Colonic mucosa (tissue), 4 donors: ENCODE measurements at places on chromosomes 6 and 20. TPM values are rescaled to one million over a fixed set of nuclear protein-coding genes. Genes with fewer than 3 reads are reported as not detected.

GRCh38 chr6:33430991-33431879 is 11.4 kb downstream of the SYNGAP1 start:
- DNase-seq, result no peak

Gene VGLL2
- total RNA-seq, result not detected

DNA sequence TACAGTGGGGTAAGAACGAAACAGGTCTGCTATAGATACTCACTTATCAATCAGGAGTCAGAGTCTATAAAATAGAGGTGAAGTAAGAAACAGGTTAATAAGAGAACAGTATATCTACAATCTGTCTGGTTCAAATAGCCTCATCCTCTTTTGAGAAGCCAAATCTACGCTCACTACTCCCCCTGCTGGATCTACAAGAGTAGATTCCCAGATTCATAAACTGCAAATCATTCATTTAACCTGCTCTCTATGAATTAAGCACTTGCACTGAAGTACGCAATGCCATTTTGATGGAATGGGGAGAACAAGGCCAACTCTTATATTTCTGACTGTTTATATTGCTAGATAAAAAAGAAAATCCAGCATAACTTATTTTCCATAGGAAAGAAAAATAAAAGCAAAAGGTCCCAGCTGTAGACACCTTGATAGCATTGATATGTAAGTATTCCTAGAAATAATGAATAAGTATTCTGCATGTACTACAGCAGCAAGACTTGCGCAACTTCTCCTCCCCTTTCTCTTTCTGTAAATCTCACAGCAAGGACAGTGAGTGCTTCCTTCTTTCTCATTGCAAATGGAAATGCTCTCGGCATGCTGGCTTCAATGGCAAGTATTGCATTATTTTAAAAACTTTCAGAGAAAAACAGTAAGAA is 92.3 kb downstream of the RFX6 start:
- DNase-seq, result peak; percentile 47

Gene HEY2
- total RNA-seq, result 0.37 TPM

Gene METTL24
- total RNA-seq, result 0.54 TPM

Gene TSPO2
- not detected for total RNA-seq

DNA sequence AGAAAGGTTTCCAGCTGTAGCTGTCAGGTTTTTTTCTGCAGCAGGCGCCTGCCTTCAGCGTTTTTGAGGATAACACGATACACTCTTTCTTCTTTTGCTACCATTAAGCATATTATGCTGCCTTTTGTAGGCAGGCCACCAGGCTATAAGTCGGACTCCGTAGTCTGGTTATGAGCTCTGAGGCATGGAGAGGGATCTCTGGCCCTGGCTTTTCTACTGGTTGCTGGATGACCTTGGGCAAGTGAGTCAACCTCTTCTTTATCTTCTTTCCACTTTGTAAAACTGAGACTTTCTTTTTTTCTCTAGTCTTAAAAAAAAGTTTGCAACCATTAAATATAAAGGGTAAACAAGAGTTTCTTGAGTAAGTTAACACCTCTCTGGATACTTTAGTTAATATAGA is 120.2 kb downstream of the BCKDHB start:
- DNase-seq, result no peak

Gene TAP1
- total RNA-seq, result 86.9 TPM
